ENCODE measurements at places on chromosomes 5 and 9. TPM values are rescaled to one million over a fixed set of nuclear protein-coding genes. Genes with fewer than 3 reads are reported as not detected.

GRCh38 chr5:93421987-93422401, 159.0 kb downstream of the NR2F1-AS1 start:
- DNase-seq, result peak; percentile 56

- DNase-seq, result peak; percentile 51
Measured at GRCh38 chr5:16550316-16550952, 66.4 kb downstream of the RETREG1 start.

DNA sequence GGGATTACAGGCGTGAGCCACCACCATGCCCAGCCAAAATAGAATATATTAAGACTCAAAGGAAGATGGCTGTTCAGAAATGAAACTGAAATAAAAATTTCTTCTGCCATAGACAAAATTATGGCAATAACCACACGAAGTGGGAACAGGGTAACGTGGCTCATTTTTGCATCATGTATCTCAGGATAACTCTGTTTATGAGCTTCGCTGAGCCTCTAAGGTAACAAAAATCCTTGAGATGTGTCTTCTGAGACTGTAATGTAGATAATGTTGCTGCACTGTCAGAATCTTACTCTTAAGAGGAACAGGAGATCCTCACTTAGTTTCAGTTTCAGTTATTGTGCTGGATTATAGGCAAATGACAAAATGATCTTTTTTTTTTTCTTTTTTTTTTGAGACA, 153.8 kb downstream of the GOLPH3 start:
- no peak for DNase-seq

Gene OLFML2A
- total RNA-seq, result 6.6 TPM

Gene CCDC192
- total RNA-seq, result not detected

DNA sequence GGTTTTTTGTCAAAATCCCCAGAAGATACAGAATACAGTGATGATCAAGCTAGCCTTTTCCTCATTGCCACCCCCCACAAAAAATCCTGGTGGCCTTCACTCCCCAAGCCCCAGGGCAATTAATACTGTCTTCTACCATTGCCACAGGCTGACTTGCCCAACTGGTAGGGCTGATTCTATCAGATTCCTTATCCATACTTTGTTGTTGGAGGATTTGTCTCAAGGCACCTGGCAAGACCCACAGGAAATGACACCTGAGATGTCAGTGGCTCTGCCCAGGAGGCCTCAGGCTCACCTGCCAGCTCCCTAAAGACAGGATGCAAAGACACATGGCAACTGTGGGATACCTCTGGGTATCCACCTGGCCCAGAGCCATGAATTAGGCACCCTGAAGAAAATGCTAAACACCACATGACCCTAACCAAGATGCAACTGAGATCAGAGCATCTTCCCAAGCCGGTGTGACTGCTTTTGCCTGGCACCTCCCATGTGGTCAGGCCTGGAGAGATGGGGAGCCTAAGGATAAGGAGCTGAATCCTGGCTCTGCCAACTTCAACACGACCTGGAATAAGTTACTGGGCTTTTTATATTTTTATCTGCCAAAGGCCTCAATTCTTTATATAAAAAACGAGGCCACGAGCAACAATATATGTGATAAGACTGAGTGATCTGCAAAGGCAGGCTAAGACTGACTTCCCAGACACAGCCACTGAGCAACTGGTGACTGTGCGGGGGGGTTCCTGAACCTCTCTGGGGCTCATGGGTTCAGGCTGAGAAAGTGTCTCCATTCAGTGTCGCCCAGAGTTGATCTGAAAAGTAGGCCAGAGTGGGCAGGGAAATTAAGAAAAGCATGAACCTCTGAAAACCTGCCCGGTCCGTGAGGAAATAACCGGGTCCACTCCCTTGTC, 944 bp downstream of the ATOX1 start:
- DNase-seq, result no peak

All from renal cortical epithelial cell (primary cell).